Thyroid gland (tissue), 4 donors: ENCODE measurements at places on chromosomes 7 and 10. TPM values are rescaled to one million over a fixed set of nuclear protein-coding genes. Genes with fewer than 3 reads are reported as not detected.

- no peak for DNase-seq
Observed at GRCh38 chr7:148862481-148862880, 21.6 kb downstream of the EZH2 start.

DNA sequence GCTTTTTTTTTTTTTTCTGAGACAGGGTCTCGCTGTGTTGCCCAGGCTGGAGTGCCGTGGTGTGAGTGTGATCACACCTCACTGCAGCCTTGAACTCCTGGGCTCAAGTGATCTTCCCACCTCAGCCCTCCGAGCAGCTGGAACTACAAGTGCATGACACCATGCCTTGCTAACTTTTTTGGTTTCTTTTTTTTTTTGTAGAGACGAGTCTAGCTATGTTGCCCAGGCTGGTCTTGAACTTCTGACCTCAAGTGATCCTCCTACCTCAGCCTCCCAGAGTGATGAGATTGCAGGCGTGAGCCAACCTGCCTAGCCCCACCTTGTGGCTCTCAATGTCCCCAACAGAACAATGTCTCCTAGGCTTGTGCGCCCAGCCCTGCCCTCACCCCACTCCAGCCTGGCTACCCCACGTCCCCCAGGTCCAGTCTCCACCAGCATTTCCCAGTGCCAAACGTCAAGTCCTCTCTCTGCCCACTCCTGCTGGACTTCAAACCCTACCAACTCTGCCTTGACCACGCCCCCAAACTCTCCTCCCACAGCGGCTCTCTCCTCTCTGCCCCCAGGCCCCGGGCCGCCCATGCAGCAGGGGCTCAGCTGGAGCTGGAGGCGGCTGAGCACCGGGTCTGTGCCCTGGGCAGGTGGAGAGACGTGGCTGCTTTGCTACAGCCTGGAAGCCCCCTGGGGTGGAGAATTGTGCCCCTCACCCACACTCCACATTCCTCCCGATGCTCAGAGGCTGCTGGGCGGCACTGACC lies 18.9 kb downstream of the BHLHA15 start:
- DNase-seq = no peak

DNA sequence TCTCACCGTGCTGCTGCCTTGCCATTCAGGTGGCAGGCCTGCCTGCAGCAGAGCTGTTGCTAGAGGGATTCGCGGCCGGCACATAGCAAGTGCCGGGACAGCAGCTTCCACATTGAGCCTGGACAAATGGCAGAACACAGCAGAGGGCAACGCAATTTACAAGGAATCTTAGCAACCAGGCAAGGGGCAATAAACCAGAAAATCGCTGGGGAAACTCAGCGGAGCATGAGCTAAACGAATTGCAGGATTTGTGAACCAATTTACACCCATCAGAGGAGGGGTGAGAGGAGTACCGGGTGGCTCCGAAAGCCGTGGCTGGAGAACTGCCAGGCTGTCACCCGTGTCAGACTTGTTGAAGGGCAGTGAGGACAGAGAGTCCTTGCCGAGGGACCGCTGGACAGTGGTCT lies 58.6 kb upstream of the LOXL4 start:
- DNase-seq = peak; percentile 59

- no peak for DNase-seq
Observed at GRCh38 chr7:22120391-22121053, 174.8 kb upstream of the CDCA7L start.

DNA sequence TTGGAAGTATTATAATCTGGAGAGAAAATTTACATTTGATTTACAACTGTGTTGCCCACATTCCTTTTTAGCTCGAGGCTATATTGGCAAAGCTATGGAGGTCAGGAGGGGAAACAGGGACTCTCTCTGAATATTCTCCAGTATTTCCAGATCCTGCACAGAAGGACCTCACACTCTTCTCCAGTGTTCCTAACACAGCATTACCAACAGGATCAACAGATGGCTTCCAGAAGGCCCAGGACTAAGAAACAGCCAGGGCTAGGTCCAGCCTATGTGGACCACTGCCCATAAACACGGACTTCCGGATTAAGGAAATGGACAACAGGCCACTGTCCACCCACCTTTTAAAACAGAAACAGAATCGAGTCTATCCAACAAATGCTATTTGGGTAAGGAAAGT lies 65.3 kb downstream of the CHCHD3 start:
- DNase-seq = no peak

GRCh38 chr10:97399843-97400545 lies 1.1 kb downstream of the RRP12 start:
- no peak for DNase-seq

DNA sequence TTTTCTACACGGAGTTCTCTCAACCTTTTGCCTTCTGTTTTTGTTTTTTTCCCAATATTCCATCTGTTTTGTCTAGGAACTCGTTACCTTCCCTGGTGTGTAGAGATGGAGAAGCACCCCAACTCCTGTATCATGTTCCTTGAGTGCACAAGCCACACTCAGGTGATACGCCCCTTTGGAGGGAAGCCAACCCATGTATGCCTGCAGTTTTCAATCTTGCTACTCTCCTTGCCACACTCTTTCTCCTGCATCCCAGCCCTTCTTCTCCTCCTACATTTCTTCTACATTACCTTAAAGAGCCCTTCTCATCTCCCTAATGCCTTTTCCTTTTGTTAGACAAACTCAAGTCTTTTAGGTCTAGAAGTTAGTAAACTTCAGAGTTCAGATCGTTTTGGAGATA lies 10.2 kb upstream of the SP4 start:
- DNase-seq = no peak

GRCh38 chr10:42809676-42810075 lies 27.1 kb downstream of the BMS1 start:
- DNase-seq = no peak

DNA sequence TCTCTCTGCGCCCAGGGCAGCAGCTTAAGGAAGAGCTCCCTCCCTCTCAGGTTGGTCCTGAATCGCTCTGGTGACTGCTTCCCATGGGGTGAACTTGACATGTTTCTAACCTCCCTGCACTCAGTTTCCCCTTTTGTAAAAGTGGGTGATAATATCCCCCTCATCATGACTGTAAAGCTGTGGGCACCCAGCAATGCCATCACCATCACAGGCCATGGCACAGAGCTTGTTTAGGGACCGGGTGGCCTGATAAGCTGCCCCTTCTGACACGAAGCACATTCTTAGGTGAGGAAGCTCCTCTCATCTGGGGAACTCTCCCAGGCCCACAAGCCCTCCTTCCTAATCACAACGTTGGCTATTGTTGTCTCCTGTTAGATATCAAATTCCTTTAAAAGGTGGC lies 972.8 kb upstream of the ZNF722 start:
- no peak for DNase-seq

DNA sequence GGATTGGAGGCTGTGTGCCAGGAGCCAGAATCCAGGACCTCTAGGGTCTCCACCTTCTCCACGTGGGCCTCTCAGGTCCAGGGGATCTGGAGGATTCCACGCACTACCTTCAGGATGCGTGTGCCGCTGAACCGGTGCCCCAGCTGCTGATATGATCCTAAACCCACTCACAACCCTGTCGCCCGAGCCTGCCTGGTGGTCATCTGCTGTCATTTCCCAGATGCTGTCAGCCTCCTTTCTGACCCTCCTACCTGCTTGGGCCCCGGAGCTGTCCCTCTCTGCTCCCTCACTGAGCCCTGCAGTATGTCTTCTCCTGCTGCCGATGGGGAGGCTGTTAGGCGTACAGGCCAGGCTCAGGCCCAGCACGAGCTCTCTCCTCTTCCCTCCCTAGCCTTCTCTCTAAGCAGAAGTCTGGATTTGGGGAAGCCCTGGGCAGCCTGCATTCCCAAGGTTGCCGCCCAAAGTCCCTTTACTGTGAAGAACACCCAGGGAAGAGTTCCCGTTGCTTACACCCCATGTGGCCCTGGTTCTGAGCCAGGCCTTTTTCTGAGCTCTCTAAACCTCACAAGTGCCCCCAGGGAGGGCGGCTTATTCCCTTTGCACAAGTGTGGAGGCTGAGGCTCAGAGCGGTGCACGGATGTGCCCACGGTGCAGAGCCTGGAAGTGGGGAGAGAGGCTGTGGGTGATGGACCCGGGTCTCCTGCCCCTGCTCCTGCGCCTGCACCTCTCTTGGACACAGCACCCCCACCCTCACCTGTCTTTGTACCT lies 30.8 kb upstream of the ZNF488 start:
- DNase-seq = no peak

GRCh38 chr10:6226216-6226615 lies 23.5 kb downstream of the PFKFB3 start:
- DNase-seq = no peak

DNA sequence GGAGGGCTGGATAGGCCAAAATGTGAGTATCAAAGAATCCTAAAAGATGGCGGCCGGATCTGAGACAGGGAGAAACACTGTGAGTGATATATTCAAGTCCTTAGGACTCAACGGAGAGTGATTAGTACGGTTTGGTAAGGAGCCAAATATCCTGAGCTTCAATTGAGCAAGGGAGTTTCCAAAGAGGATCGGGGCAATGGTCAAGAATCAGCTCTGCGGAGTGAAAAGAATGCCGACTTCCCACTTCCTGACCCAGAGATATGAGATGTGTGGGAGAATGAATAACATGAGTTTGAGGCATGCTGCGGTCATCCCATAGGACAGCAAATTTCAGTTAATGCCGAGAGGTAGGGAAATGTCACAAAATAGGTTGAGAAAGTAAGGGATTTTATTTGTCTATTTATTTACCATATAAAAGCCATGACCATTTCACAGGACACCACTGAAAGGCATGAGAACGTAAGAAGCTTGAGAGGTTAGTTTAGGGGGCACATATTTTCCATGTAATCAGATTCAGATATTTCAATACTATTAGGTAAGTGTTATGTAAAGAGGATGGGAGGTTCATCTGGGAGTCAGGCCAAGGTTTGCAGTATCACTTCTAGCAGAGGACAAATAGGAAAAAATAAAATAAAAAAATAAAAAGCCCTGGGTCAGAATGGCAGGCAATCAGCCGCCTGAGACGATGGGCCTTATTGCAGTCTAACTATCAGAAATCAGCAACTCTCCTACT lies 165.6 kb downstream of the HGF start:
- no peak for DNase-seq

NUTM2A gene
- 2.5 TPM for total RNA-seq

ZNF212 gene
- 11.7 TPM for total RNA-seq
